Brain microvascular endothelial cell (primary cell): ENCODE measurements at places on chromosomes 3 and 15.

- DNase-seq, result no peak
Measured at GRCh38 chr3:128655531-128655930, 4.9 kb upstream of the RPN1 start.

DNA sequence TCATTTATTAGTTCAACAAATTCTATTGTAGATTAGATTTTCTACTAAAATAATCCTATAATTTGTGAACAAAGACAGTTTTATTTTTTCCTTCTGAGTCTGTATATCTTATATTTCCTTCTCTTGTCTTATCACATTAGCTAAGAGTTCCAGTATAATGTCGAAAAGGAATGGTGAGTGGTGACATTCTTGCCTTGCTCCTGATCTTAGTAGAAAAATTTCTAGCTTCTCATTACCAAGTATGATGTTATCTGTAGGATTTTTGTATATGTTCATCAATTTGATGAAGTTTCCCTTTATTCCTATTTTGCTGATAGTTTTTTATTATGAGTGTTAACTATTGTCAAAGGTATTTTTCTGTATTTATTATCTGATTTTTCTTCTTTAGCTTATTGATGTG lies 756.6 kb upstream of the BCHE start:
- no peak for DNase-seq

- DNase-seq, result no peak
Measured at GRCh38 chr3:87270908-87271700, 5.3 kb downstream of the POU1F1 start.

- no peak for DNase-seq
Measured at GRCh38 chr3:194287374-194287773, 63.8 kb downstream of the CPN2 start.

- no peak for DNase-seq
Measured at GRCh38 chr3:76028774-76029173, 243.4 kb upstream of the ZNF717 start.
